ENCODE measurements at places on chromosomes 2 and 18. TPM values are rescaled to one million over a fixed set of nuclear protein-coding genes. Genes with fewer than 3 reads are reported as not detected.

Gene C2orf66
- total RNA-seq = 1.3 TPM

Gene FAM161A
- total RNA-seq = 2.2 TPM

DNA sequence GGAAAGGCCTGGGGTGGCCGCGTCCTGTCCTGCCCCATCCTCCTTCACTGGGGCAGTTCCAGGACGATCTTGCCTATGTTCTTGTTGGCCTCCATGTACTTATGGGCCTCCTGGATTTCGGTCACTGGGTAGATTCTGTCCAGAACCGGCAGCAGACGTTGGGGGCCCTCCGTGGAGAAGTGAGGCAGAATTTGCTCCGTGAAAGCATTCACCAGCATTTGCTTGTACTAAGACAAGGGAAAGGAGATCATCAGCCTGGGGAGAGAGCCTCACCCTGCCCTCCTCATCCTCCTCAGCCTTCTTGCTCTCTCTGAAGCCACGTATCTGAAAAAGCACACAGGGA is 1.4 kb upstream of the SF3B6 start:
- no peak for DNase-seq

DNA sequence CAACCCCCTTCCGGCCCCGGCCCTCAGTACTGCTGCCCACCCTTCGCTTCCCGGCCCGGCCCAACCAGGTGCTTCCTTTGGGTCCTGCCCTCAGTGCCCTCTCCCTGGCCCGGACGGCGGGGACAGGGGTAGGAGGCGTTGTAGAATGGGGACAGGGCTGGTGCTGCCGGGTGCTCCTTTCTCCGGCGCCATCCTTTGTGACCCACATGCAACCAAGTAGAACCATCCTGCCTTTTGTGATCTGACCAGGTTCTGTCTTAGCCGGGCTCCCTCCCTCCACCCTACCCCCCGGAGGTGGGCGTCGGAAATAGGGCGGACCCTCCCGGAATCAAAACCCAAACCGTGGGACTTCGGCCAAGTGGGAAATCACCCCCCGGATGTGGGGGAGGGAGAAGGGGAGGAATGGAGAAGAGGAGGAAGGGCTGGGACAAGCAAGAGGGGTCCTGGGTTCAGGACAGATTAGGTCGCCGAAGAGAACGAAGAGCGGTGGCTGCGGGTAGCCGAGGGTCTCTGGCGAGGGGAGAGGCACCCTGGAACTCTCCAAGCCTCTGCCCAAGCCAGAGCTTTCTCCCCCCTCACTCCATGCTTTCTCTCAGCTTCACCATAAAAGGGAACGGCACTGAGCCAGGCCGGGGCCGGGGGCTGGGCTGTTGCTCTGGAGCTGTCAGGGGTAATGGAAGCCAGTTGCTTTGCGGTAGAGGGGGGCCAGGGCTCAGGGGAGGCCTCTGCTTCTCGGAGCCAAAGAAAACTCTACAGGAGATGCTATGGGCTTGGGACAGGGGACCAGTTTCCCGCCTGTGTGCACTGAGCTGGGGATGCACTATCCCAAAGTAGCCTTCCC is 756 bp upstream of the OST4 start:
- peak; percentile 80 for DNase-seq

DNA sequence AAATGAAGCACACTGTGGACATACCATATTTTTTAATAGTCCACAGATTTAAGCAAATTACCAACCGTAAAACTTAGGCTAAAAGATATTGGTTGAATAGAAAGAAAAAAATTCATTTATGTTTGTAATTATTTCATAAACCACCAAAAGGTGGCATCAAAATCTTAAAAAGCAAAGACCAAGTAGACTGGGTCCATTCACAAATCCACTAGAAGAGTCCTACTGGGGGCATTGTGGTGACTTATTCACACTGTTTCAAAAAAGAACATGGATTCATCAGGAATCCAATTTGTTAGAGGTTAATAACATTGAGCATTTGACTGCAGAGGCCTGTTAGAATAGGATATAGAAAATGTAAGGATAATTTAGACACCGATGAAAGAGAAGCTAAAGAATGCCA is 194.9 kb upstream of the KYNU start:
- DNase-seq = no peak

Gene AGFG1
- total RNA-seq = 65.9 TPM

DNA sequence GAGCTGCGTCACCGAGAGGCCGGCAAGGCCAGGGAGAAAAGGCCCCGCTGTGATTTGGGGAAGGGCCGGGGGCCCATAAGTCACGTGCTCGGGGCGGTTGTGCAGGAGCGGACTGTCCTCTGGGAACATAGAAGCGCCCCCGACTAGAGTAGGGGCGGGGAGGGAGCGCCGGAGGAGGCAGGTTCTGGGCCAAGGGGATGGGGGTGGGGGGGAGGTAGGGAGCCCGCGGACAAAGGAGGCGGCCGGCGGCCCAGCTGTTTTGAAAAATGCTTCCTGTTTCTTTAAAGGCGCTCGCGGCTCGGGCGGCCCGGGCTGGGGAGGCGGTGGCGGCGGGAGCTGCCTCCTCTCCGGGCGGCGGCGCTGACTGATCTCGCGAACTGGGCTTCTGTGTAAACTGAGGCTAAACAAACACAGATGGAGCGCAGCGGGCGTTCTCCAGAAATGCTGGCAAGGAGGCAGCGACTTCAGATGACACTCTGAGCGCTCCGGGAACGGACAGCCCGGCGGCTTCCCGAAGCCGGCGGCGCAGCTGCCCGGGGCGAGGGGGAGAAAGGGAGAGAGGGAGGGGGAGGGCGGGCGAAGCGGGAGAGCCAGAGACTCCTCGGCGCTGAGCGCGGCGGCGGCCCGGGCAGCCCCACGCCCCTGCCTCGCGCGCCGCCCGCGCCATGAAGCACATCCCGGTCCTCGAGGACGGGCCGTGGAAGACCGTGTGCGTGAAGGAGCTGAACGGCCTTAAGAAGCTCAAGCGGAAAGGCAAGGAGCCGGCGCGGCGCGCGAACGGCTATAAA is at the start of gene ATOH8:
Gene ATOH8, plus strand, starts transcription at position 467 of the 788 bp plus-strand sequence. Its CDS starts 199 bp downstream, at position 666.
- no peak for DNase-seq

GRCh38 chr2:225074919-225075681 is 32.8 kb upstream of the DOCK10 start:
- DNase-seq = no peak

GRCh38 chr2:192060161-192060560 is 134.6 kb downstream of the TMEFF2 start:
- no peak for DNase-seq

- DNase-seq = no peak
These were observed 422.5 kb downstream of the METTL4 start for GRCh38 chr18:2148823-2149222.

Gene ABCG5
- total RNA-seq = not detected

- DNase-seq = no peak
These were observed 4.3 kb downstream of the COL3A1 start for GRCh38 chr2:188978291-188979081.

DNA sequence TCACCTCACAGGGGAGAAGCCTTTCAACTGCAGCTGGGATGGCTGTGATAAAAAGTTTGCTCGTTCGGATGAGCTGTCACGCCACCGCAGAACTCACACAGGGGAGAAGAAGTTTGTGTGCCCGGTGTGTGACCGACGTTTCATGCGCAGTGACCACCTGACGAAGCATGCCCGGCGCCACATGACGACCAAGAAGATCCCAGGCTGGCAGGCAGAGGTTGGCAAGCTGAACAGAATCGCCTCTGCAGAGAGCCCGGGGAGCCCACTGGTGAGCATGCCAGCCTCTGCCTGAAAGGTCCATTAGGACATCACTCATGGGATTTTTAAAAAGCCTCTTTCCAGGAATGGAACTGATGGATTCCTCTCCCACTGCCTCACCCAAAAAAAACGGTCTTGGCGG is 8.9 kb downstream of the KLF11 start:
- no peak for DNase-seq

Gene TBR1
- total RNA-seq = 0.05 TPM

GRCh38 chr2:12465631-12466135 is 251.1 kb upstream of the TRIB2 start:
- no peak for DNase-seq

Gene SP140
- 55.3 TPM for total RNA-seq

Gene HOXD12
- total RNA-seq = not detected

Gene FAM237A
- total RNA-seq = not detected

- DNase-seq = no peak
These were observed 844 bp upstream of the MPV17 start for GRCh38 chr2:27323596-27324285.

- no peak for DNase-seq
These were observed 522.3 kb upstream of the MYT1L start for GRCh38 chr2:2853346-2853745.

DNA sequence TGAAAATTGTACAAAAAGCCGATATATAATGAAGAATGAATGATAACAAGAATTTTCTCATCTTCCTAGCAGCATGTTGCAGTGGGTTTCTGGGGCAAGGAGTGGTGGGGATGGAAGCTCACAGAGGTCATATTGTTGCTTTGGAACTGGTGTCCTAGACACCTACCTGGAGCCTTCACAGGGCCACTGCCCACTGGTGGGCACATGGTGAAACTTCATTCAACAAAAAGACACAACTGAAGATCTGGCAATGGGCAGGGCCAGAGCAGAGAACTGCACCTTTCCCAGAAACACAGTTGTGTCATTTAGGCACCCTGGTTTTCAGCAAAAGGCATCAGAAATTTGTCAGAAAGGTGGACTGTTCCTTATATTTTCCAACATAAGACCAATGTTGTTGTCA is 115.3 kb downstream of the FHOD3 start:
- no peak for DNase-seq

Gene ASIC4
- not detected for total RNA-seq

DNA sequence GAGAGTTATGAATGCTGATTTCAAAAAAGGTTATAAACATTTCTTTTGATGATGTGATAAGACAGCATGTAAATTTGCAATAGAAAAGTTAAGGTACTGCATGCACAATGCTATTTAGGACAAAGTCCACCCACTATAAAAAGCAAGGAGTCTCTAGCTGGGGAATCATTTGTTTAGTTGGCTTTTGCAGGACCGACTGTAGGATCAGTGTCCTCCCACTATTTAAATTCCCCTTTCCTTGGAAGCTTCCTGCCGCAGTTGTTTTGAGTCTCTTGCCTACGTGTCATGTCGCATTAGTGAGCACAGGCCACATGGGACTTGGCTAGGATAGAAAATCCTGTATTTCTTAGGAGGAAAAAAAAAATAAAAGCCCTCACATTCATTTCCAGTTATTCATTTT is 13.1 kb downstream of the QPCT start:
- no peak for DNase-seq

- no peak for DNase-seq
These were observed 511.4 kb downstream of the ADCYAP1 start for GRCh38 chr18:1416074-1416473.

DNA sequence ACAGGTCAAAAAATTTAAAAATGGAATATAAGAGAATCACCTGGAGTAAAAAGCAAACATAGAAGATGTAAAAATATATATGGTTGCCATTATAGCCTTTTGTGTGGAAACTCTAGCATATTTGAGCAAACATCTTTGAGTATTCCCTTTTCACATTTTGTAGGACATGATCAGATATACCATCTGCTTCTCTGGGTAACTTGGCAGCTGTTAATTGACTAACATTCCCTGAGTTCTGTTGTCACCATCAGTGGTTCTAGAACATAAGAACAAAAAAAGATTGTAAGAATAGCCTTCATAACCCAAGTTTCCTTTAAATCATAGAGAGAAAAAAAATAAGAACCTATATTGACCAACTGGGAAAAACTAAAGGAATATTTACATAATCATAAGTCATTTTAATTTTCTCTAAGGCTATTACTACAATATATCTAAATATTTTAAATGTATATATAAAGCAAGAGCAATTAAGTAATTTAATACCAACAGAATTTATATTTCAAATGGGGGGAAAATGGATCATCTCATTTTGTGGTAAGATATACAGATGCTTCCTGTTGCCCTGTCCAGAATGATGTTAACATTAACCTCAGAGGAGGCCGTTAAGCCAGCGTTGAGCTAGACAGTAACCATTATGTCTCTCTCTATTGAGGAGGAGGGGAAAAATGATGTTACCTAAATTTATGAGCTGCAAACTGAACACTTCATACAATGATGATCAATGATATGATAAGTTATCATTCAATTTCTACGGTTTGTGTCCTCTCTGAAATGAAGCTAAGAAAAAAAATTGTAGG is 9.8 kb upstream of the INO80D start:
- DNase-seq = no peak

DNA sequence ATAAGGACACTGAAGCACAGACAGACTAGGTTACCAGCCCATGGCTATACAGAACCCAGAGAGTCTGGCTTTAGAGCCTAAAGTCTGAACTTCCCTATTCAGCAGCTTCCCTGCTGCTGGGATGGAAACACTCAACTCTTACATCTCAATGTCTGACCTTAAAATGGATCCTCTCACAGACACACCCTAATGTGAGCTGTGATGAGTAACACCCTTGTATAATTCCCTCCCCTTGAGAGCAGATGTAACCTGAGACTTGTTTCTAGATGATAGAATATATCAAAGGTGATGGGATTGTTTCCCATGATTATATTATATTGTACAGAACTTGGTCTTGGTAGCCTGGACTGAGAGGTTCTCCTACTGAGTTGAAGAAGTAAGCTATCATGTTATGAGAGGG is 577.1 kb upstream of the KLHL29 start:
- no peak for DNase-seq

Gene MPP4
- not detected for total RNA-seq

Gene C2orf80
- total RNA-seq = not detected

Gene ZNF513
- 23.6 TPM for total RNA-seq

Gene ANKRD12
- total RNA-seq = 133 TPM

Gene GPR45
- not detected for total RNA-seq

DNA sequence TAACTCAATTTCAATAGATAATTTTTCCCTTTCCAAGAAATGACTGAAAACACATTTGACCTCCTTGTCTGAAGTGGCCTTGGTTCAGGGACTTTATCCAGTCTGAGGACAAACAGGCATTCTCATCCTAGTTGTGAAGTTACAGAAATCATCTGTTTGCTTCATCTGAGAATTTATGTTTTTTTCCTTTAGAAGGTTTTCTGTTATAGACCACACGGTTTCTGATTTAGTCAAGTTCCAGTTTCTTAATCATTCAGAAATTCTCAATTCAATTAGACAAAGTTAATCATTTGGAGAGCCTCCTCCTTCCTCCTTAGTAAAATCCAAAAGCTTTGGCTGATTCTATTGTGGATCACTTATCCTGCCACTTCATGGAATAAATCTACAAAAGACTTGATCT is 60.9 kb downstream of the ICOS start:
- DNase-seq = no peak

- DNase-seq = no peak
These were observed 172.8 kb upstream of the SPRED2 start for GRCh38 chr2:65605058-65605742.

GRCh38 chr2:239690651-239691631 is 290.1 kb upstream of the HDAC4 start:
- DNase-seq = peak; percentile 59

Measured in natural killer cell treated with Interleukin-12 subunit alpha and Interleukin-12 subunit beta and Interleukin-15 and Interleukin-18, amount 100 ng/mL, for 72 hours (primary cell).